G401 (cell line): ENCODE measurements at places on chromosomes 5 and 9.

DNA sequence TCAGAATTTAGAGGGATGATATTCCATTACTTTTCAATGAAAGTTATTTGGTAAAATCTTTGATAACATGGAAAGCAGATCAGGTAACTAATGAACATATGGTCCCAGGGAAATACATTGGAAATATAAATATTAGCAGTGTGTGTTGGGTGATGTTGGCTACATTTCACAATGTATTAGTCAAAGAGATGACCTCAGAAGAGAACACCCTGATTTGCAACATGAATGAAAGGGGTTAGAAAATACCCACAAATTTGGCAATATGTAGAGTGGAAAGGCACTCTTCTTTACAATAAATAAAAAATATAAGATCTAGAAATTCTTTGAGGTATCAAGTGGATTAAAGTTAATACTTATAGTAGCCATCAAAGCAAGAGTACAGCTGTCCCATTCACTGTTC, 606.7 kb downstream of the PSAT1 start:
- DNase-seq = no peak

DNA sequence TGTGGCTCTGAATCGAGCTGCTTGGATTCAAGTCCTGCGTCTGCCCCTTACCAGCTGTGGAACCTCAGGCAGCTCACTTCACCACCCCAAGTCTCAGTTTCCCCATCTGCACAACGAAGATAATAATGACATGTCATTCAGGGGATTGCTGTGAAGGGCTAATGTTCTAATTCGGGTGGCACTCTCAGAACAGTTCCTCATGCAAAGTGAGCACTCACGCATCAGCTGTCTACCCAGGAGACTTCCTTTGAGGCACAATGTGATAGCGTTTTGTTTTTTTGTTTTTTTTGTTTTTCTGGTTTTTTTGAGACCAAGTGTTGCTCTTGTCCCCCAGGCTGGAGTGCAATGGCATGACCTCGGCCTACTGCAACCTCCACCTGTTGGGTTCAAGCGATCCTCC, 56.4 kb downstream of the NTNG2 start:
- no peak for DNase-seq

- DNase-seq = no peak
Observed at GRCh38 chr5:58958701-58959100, 375.8 kb downstream of the RAB3C start.

GRCh38 chr9:14189578-14189977, 124.4 kb downstream of the NFIB start:
- no peak for DNase-seq

GRCh38 chr5:43141211-43141610, 20.5 kb downstream of the ZNF131 start:
- DNase-seq = no peak

DNA sequence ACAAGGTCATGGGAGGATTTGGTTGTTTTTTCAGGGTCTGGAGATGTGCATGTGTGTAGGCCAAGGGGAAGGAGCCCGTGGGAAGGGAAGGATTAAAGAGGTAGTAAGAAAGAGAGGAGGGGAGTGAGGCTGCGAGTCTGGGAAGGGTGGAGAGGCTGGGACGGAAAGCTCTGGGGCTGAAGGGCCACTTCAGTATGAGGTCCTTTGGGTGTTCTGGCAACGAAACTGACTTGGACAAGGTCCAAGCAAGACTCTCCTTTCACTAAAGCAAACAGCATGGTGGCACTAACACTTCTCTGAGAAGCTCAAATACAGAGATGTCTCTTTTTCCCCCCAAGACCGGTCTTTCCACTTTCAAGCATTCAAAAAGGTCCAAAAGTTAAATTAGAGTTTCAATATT, 394.5 kb downstream of the ARHGEF28 start:
- no peak for DNase-seq

DNA sequence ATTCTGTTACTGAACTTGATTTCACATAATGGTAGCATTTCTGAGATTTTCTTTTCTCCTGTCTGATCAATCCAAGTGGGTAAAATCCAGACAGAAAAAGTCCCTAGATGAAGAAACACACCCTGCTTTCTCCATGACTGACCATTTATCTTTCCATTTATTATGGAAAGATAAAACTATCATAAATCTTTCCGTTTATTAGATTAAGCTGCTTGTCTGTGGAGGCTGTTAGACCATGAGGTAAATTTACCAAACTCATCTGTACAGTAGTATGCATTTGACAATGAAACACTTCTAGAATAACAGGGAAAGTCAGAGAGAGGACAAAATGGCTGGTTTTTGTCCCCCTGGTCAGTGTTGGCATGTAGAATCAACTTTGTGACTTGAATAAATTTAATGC, 491.2 kb upstream of the SEMA6A start:
- no peak for DNase-seq

- DNase-seq = no peak
Observed at GRCh38 chr9:16484744-16485143, 385.7 kb downstream of the BNC2 start.

GRCh38 chr9:227860-228259, 13.2 kb downstream of the DOCK8 start:
- DNase-seq = no peak

GRCh38 chr5:7422316-7423106, 26.6 kb downstream of the ADCY2 start:
- no peak for DNase-seq

DNA sequence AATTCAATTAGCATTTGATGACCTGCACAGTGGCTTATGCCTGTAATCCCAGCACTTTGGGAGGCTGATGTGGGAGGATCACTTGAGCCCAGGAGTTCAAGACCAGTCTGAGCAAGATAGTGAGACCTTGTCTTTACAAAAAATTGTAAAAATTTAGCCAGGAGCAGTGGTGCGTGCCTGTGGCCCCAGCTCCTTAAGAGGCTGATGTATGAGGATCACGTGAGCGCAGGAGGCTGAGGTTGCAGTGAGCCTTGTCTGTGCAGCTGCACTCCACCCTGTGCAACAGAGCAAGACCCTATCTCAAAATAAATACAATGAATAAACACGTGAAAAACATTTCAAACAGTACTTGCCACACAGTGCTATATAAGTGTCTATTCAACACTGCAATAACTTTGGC, 4.2 kb downstream of the ABCA1 start:
- DNase-seq = no peak

DNA sequence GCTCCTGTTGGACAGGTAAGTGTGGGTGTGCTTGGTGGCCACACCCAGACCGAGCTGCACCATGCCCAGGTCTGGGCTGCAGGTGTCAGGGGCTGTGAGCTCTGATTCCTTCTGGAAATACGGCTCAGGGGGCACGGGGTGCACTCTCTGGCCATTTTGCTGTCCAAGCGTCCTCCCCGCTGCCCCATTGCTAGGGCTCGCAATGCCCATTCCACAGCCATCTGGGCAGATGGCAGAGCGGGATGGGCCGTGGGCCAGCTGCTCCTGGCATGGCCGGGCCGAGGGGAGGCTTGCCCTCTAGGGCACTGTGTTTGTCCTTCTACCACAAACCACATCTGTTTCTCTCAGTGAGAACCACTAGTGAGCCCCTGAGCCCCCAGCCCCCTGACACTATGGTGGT, 67.9 kb upstream of the RXRA start:
- DNase-seq = peak; percentile 58

- DNase-seq = no peak
Observed at GRCh38 chr5:52893863-52894262, 95.3 kb upstream of the ITGA2 start.

DNA sequence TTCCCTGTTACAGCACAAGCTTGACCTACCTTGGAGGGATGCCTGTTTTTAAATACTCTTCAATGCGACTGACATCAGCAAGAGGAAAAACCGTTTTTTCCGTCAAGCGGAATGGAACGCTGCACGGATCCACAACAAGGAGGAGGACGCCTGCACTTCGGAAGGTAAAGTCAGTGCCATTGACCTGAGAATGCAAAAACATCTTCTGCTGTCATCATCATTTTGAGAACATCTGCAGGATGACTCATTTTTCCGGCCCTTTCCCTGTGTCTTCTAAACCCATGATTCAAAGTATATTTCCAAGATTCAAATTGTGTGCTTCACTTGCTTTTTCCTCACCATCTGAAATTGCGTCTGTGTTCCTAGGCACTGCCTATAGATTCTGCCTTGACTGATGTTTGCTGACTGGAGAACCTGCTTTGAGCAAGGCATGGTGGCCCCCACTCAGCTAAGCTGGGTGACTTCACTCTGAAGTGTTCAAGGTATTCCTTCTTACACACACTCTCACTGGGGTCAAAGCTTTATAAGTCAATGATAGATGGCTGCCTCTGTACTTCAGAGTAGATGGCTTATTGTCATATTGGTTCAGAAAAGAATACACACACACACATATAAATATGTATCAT, 78.1 kb downstream of the CEMIP2 start:
- no peak for DNase-seq

DNA sequence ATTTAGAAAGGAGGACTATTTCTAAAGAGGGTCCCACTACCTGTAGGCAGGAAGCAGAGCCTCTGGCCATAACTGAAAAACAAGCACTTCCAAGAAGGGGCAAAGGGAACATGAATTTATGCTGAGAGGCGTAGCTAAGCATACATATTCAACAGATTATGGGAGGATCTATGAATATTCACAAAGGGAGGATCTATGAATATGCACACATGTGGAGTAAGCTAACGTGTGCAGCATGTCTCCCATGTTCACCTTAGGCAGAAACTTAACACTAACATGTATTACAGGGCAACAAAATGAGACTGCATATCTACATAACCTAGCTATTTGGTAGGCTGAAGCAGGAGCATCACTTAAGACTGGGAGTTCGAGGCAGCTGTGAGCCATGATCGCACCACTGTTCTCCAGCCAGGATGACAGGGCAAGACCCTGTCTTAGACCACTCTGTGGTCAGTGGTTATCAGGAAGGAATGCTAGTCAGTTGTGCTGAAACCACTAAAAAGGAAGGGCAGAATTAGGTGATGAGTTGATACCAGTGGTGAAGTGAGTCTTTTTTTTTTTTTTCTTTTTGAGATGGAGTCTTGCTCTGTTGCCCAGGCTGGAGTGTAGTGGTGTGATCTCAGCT, 20.8 kb downstream of the FXN start:
- DNase-seq = no peak

- DNase-seq = peak; percentile 48
Observed at GRCh38 chr5:43555895-43556606, 826 bp downstream of the PAIP1 start.

GRCh38 chr9:121105531-121105930, 30.8 kb downstream of the CNTRL start:
- DNase-seq = no peak

GRCh38 chr5:38871058-38871605, 25.3 kb downstream of the OSMR start:
- no peak for DNase-seq

GRCh38 chr5:180259260-180259611, 32.6 kb downstream of the MAPK9 start:
- no peak for DNase-seq

- DNase-seq = no peak
Observed at GRCh38 chr5:24999732-25000131, 355.0 kb upstream of the CDH10 start.

DNA sequence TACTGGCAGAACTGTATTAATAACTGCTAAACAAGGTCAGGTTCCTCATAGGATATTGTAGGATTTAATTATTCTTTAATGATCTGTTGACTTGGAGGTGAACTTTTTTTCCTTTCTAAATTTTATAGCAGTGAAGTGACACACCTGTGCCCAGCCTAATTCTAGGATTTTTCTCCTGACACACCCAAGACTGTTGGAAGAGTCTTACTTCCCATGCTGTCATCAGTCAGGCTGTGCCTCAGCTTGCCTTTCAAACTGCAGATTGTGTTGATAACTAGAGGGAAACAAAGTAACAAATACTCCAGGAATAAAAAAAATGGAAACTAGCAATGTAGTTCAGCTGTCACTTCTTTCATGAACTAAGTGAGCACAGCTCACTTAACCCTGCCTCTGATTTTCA, 22.0 kb downstream of the OTULIN start:
- no peak for DNase-seq

GRCh38 chr5:78095125-78095524, 199.4 kb downstream of the AP3B1 start:
- DNase-seq = no peak

- DNase-seq = no peak
Observed at GRCh38 chr9:137554349-137554748, 2.7 kb downstream of the MRPL41 start.

- DNase-seq = no peak
Observed at GRCh38 chr9:16328349-16328748, 542.1 kb downstream of the BNC2 start.

DNA sequence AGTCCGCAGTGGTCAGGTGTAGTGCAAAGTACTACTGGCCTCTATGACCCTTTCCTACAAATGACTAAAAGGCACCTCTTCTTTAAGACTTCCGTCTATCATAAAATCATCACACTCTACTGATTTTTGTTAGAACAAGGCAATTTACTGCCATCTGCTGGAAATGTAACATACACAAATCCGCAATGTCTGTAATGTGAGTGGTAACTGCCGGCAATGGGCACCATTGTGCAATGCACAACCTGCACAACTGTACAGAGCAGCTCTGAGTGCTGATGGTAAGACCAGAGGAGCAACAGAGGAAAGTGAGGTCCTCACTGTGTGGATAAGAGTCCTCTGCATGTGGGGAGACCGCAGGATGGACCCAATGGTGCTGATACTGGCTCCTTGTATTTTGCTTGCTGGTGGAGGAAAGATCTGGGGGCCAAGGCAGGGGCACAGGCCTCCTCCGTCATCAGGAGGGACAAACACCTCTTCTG, 103.7 kb downstream of the ATPSCKMT start:
- peak; percentile 39 for DNase-seq

DNA sequence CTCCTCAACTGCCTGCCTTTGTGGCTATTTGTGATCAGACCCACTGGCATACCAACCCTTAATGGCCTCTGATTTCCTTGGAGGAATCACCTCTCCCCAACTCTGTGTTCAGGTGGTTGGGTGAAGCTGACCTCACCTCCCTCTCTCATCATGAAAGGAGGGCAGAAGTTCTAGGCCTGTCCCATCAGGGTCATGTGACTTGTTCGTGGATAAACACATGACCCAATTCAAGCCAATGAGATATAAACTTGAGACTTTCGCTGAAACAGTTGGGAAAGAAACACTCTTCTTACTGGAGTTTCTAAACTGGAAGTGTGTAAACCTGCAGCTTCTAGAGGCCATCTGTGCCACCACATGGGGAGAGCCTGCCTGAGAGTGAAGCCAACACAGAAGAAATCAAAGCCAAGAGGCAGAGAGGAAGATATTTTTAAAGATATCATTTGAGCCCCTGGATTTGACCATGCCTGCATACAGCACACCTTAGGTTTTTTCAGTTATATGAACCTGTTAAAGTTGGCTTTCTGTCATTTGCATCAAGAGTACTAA, 5.8 kb downstream of the GABBR2 start:
- DNase-seq = peak; percentile 88

- DNase-seq = no peak
Observed at GRCh38 chr9:94478755-94479730, 75.8 kb upstream of the PCAT7 start.

- DNase-seq = no peak
Observed at GRCh38 chr9:18544456-18544855, 70.5 kb downstream of the ADAMTSL1 start.

GRCh38 chr9:69028754-69029153, 6.8 kb upstream of the FXN start:
- DNase-seq = no peak
